ENCODE measurements at places on chromosomes 16 and 17.

DNA sequence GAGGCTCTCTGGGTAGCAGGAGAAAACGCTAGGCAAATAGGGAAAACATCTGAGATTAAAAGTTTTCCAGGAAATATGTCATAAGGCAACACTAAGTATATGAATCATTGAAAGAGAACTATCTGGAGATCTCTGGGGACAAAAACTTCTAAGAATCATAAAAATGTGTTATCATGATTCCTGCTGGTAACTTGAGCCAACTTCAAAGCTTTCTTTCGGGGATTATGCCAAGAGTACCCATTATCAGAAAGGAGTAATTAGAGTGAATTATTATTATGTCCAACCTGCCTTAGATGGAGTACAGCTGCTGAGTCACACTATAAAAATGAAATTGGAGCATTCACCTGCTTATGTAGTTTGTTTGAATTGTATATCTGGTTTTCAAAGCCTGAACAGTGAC lies 488.5 kb upstream of the SOX9 start:
- DNase-seq, result no peak

DNA sequence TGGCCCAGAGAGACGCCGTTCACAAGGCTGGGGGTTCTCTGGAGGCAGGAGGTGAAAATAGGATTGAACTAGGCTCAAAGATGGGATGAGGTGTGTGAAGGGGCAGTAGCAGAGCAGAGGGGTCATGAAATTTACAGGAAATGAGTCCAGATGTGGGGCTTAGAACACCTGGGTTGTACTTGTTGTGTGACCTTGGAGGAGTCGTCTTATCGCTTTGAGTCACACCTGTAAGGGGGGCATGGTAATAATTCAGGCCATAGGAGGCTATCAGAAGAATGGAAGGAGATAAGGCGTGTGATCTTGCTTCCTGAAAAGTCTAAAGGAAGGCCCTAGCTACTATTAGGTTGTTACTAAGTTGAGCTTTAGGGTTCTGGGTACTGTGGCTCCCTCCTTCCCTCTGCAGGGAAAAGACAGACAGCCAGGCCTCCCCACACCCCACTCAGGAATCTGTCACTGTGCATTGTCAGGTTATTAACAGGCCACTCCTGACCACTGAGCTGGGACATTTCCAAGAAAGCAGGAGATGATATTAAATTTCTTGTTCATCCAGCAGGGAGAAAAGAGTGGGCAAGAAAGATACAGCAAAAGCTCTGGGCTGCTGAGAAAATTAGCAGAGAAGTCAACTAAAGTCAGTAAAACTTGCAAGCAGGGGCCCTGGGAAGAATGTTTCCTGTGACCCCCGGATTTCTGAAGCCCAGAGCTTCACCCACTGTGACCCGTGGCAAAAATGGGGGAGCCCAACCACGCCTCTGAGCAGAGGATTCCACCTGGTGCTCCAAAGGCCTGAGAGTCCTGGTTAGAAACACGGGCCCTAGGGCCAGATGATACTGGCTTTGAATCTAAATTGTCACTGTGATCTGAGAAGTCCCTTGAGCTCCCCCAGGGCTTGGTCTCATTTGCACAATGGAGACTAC lies 6.0 kb upstream of the CDC42EP4 start:
- no peak for DNase-seq

- DNase-seq, result no peak
Measured at GRCh38 chr16:17296431-17296830, 174.3 kb downstream of the XYLT1 start.

DNA sequence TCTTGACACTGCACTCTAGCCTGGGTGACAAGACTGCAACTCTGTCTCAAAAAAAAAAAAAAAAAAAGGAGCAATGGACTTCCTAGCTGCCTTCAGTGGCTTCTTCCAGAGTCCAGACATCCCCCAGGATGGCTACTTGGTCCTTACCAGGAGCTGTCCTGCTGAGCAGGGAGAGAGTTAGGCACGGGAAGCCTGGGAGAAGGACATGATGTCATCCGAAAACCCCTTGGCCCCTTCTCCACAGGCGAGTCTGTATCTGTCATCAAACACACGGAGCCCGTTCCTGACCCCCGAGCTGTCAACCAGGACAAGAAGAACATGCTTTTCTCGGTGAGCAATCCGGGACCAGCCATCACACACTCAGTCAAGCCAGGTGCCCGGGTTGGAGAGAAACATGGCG lies 8.7 kb downstream of the ATP2A1 start:
- DNase-seq, result no peak

DNA sequence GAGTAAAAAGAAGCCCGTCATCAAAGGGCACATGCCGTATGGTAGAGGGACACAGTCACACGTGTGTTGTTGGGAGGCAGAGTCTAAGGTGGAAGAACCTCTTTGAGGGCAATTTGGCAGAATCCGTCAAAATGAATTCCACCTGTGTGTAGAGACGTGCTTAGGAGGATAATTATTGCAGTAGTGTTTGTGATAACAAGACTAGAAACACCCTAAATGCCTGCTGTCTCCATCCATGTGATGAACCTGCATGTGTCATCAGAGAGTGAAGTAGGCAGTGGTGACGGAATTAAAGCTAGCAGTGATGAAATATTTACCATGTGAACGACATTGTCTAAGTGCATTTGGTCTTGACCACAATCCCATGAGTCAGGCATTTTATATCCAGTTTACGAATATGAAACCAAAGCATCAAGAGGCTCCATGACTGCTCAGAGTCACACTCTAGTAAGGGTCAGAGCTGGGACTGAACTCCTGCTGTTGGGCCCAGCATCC lies 61.3 kb upstream of the ADORA2B start:
- no peak for DNase-seq

Data from T-helper 17 cell (primary cell).